ENCODE measurements at places on chromosomes 5 and 9.

DNA sequence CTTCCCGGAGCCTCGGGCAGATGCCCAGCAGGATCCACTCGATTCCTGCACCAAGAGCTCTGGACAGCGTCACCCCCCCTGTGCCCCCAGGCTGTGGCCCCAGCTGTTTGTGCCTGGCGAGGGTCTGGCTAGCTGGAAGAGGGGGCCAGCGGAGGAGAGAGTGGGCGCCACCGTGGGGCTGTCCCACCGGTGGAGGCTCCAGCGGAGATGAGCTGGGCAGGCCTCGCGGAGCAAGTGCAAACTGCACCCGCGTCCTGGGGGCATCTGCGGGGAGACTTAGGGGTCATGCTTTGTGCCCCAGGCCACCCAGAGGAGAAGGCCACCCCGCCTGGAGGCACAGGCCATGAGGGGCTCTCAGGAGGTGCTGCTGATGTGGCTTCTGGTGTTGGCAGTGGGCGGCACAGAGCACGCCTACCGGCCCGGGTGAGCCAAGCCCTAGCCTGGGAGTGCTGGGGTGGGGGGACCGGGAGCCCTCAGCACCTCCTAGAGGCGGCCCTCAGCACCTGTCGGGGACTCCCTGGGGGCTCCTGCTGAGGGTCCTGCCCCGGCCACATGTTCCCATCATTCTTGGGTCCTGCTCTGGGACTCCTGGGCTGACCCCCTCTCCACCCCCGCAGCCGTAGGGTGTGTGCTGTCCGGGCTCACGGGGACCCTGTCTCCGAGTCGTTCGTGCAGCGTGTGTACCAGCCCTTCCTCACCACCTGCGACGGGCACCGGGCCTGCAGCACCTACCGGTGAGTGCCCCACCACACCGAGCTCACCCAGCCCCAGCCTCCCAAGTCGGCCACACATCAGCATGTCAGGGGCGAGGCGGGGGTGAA is 5.4 kb downstream of the EGFL7 start:
- no peak for DNase-seq

DNA sequence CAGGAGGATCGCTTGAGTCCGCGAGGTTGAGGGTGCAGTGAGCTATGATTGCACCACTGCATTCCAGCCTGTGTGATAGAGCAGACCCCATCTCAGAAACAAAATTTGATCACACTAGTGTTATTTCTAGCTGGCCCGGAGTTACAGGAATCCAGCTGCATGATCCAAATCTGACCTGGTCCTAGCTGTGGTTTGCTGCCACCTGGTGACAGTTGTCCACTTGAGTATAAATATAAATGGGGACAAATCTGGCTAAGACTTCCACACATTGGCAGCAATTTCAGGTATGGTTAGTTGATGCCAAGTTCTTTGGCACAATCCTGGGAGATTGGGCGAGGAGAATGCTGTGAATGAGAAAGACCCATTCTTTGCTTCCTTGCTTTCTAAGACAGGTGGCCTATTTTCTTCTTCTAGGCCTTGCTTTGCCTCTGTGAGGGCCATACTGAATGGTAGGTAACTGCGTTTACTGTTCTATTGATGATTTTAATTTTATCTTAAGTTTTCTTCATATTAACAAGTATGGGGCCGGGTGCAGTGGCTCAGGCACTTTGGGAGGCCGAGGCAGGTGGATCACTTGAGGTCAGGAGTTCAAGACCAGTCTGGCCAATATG is 35.4 kb downstream of the UBE2R2 start:
- no peak for DNase-seq

DNA sequence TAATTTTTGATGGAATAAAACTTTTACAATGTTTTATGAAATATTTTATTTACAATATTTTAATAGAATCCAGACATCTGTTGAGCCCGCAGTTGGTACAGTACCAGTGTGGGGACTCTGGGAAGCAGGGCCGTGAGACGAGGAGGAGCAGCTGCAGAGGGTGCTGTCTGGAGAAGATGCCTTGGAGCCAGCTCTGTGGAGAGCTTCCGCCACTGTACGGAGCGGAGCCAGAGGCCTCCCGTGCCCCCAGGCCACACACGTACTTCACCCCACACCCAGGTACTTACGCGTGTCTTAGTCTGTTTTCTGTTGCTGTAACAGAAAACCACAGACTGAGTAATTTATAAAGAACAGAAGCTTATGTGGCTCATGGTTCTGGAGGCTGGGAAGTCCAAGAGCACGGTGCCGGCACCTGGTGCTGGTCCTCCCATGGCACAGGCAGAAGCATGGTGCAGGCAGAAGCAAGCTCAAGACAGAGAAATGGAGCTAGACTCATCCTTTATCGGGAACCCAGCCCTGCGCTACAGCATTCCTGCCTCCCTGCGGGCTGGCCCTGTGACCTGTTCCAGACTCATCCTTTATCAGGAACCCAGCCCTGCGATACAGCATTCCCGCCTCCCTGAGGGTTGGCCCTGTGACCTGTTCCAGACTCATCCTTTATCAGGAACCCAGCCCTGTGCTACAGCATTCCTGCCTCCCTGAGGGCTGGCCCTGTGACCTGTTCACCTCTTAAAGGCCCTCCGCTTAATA is 23.3 kb downstream of the CEP72 start:
- no peak for DNase-seq

GRCh38 chr5:124697933-124698591 is 48.4 kb downstream of the ZNF608 start:
- DNase-seq: no peak

GRCh38 chr5:170508036-170508435 is 4.2 kb downstream of the KCNIP1 start:
- DNase-seq: no peak

DNA sequence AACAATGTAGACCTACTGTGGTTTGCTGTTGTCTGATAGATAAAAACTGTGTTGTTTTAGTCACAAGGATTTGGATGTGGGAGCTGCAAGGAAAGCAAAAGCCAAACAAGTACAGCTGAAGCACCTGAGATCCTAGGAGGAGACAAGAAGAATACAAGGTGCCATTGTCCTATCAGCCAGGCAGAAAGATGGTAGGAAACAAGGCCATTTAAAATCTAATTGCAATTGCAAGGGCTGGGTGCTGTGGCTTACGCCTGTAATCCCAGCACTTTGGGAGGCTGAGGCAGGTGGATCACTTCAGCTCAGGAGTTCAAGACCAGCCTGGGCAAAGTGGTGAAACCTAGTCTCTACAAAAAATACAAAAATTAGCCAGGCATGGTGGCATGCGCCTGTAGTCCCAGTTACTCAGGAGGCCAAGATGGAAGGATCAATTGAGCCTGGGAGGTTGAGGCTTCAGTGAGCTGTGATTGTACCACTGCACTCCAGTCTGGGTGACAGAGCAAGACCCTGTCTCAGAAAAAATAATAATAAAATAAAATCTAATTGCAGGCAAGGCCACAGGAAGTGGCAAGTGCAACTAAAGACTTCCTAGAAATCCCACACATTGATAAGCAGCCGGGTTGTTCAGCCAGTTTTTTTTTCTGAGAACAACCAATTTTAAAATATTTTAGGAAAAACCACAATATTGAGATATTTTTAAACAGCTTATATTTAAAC is 22.6 kb downstream of the DOCK8 start:
- DNase-seq: no peak

DNA sequence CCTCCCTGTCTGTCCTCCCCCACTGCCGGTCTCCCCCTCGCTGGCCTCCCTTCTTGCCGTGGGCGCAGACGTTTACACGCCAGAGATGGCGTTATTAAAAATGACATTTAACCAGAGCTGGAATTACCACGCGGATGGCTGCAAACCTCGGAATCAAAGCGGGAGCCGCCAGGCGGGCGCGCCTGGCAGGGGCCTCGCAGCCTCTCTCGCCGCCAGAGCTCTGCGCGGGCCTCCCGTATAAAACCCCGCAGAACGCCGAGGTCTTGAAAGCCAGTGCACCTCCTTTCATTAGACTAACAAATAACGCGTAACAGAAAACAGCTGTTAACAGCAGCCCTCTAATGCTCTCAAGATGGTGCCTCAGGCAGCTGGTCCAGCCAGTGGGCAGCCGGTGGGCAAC is 10.2 kb downstream of the PRRX2 start:
- DNase-seq: no peak

DNA sequence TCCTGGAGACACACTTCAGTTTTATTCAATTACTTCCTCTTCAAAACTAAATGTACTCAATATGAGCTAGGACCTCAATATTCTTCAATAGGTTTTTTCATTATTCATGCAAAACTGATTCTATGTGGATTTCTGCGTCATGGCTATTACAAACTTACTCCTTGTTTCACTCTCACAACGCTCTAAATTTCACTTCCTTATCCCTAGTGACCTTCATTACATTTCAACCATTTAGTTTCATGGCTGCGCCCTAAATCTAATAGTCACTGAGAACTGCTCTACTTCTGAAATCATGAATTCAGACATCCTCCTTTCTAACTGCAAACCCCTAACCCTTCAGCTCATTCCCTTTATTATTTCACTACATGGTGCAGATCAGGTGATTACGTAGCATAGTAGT is 93.9 kb downstream of the SLC25A46 start:
- no peak for DNase-seq

- DNase-seq: no peak
Observed at GRCh38 chr5:16626696-16627264, 10.0 kb upstream of the RETREG1 start.

GRCh38 chr5:133947431-133947841 is 21.0 kb downstream of the C5orf15 start:
- DNase-seq: no peak

DNA sequence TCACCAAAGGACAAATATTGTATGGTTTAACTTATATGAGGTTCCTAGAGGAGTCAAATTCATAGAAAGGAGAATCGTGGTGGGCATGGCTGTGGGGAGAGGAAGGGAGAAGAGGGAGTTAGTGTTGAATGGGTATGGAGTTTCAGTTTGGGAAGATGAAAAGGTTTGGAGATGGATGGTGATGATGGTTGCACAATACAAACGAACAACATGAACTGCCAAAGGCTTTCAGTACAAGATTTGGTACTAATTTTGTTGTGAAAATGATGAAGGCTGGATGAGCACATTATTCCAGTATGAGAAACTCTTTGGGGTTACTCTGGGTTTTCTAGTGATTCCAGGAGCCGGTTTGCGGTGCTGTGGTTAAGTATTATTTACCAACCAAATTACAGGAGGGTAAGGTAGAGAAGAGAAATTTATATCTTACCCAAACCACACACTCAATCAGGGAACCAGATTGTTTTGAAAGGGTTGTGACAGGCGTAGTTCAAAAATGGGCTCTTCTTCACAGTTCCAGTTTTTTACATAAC is 112.0 kb upstream of the TBC1D2 start:
- DNase-seq: no peak

DNA sequence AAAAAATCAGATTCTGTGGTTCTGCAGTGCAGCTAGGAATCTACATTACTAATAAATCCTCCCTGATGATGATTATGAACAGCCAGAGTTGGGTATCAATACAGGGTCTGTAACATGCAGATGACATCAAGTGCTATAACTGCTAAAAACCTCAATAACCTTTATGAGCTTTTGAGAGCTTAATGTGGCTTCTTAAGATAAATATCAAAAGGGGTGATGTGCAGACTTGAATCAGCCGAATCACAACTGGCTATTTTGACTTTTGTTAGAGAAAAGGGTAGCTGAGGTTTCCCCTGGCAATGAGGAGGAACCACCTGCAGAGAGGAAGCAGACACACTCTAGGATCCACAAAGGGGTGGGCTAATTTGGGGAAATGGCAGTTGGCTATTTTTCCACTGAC is 30.2 kb downstream of the CAPSL start:
- no peak for DNase-seq

DNA sequence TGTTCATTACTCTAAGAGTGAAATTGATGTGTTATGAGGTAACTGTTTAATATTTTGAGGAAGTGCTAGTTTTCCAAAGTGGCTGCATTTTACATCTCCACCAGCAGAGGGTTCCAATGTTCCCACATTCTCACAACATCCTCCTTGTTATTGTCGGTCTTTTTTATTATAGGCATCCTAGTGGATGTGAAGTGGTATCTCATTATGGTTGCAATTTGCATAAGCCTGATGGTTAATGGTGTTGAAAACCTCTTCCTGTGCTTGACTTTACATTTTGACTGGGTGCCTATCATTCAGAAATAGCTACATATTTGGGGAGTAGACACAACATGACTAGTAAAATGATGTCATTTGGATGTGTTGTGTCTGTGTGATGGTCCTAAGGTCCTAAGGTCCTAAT is 143.6 kb downstream of the MRPS30 start:
- DNase-seq: no peak

- no peak for DNase-seq
Observed at GRCh38 chr5:6350277-6351090, 27.9 kb downstream of the MED10 start.

DNA sequence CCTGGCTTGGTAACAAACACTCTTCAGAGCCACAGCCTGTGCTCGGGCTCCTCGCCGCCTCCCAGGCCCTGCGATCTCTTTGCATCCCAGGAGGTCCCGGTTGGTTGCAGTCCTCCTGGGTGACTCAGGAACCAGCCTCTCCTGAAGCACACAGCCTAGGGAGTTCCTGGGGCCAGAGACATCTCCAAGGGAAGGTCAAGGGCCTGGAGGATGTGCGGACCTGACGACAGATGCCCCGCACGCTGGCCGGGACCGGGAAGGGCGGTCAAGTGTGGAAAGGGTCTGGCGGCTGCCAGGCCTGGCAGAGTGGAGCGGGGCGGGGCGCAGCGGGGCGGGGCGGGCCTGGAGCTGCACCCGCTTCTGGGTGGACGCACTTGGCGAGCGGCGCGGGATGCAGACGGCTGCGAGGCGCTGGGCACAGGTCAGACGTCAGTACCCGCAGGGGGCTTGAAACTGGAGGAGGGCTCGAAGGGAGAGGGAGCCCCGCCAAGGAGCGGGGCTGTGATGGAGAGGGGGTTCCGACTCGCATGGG is 45.0 kb upstream of the PRSS3 start:
- DNase-seq: no peak

DNA sequence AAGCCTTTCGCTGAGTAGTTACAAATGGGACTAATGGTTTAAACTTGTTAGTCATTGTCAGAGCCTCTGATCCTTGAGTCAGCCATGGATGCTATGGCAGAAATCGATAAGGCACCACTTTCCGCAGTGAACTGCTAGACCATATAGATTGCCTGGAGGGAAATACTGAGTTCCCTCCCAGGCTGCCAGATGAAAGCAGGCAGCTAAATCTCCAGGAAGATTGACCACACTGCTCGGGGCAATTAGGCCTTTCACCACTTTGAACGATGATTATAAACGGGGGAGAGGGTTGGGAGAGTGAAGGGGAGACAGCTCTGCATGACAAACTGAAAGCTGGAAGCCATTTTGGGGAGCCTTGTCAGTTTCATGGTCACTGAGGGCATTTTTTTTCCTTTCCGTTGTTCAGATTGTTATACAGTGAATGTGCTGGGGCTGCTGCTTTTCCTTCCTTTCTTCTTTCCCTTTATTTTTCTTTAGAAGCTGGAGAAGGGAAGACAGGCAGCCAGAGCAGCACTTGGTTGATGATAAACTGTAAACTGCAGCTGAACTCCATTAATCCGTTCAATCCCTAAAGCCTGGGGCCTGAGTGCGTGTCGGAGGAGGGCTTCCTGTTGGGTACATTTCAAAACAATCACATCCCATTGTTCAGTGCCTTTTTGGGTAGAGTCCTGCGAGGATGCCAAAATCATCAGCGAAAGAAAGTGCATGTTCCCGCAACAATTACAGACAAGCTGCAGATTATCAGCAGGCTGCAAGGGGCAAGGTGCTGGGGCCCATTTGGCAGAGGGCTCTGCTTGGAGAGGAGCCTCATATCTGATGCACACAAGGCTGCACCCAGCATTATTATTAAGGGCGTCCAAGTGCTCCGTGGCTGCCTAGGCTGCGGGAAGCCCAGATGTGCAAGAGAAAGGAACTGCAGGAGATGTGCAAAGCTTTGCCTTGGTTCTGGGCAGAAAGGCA is 308.4 kb downstream of the PSAT1 start:
- DNase-seq: no peak
